NAMALWA (cell line): ENCODE measurements at places on chromosomes 1 and 21.
A peak's percentile ranks its signal among the peaks of the same experiment; 100 is the strongest.

DNA sequence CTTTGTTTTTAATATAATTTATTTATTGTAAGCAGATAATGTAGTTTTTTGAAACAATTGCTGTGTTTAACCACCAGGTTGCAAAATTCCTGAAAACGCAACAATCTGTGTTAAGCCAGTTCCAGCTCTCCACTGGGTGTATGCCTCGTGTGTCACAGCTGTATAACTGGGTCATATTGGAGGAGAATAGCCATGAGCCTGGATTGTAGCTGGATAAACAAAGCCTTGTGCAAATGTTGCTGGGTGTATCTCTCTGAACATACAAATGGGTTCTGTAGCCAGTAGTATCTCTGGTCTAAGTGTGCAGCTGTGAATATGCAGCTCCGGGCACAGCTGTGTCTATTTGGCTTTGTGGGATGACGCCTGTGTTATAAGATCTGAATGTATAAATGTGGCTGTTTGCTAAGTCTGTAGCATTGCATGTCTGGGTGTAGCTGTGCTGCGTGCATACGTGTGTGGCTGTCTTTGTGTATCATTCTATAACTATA, 2.8 kb downstream of the TCEA3 start:
- no peak for DNase-seq

GRCh38 chr1:147821883-147822282, 61.5 kb upstream of the GJA5 start:
- no peak for DNase-seq

DNA sequence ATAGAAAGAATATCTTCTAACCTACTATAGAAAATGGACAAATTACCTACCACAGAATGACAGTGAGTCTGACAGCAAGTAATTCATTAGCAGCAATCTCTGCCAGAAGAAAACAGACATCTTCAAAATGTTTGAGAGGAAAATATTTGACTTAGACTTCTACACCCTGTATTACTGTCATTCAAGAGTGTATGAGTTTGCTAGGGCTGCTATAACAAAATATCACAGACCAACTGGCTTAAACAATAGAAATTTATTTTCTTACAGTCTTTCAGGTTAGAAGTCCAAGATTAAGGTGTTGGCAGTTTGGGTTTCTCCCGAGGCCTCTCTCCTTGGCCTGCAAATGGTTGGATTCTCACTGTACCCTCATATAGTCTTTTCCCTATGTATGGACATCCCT, 52.9 kb upstream of the FGGY start:
- DNase-seq: no peak

GRCh38 chr1:180425952-180426351, 76.4 kb downstream of the ACBD6 start:
- no peak for DNase-seq

DNA sequence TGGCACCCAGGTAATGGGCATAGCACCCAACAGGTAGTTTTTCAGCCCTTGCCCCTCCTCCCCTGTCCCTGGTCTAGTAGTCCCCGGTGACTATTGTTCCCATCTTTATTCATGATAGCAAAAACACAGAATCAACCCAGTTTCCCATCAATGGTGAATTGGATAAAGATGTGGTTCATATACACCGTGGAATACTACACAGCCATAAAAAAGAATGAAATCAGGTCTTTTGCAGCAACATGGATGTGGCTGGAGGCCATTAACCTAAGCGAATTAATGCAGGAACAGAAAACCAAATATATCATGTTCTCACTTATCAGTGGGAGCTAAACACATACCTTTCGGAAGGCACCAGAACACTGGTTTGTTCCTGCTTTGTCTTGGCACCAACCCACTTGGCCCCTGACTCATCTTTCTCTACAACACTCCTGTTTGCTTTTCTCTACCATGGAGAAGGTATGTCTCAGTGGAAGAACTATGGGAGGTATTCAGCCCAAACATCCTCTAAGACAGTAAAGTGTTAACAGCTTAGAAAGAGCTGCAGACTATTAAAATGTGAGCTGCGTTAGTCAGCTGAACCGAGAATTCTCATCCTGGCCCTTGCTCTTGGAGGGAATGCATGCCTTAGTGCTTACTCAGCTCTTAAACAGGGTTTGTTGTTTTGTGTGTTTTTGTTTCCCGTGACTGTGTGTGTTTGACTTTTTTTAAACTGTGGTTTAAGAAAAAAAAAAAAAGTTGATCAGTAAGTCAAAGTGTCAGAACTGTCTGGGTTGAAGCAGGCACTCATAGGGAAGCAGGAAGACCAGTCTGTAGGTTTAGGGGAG, 203.0 kb downstream of the TOMM20 start:
- DNase-seq: no peak

- DNase-seq: no peak
Observed at GRCh38 chr1:246308533-246309075, 198.5 kb downstream of the SMYD3 start.

DNA sequence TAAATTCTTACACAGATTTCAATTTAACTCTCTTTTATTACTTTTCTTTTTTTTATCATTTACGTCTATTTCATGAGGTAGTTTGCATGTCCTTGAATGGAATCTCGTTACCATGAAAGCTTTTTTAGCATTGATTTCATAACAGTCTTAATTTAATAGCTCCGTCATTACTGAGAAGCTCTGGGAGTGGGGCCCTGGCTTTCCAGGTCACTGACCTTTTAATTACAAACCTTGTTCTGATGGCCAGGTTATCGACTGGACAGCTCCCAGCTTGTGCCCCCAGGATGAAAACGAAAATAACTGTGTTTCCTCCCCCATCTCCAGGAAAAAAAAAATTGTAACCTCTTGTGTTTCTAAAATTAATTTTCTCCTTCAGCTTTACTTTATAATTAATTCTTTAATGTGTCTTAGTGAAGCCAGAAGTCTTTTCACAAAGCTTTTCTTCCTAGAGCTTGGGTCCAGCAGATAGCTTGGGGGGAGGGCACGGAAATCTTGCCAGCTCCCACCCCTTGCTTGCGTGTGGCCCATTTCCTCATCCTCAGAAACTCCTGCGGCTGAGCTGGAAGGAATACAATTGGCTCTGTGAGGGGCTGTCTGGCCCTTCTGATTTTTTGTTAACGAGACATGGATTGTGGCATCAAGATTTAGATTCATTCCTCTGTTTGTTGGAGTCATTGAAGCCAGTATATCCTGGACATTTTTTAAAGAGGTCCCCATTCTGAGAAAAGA, 65.7 kb downstream of the PEX14 start:
- no peak for DNase-seq

DNA sequence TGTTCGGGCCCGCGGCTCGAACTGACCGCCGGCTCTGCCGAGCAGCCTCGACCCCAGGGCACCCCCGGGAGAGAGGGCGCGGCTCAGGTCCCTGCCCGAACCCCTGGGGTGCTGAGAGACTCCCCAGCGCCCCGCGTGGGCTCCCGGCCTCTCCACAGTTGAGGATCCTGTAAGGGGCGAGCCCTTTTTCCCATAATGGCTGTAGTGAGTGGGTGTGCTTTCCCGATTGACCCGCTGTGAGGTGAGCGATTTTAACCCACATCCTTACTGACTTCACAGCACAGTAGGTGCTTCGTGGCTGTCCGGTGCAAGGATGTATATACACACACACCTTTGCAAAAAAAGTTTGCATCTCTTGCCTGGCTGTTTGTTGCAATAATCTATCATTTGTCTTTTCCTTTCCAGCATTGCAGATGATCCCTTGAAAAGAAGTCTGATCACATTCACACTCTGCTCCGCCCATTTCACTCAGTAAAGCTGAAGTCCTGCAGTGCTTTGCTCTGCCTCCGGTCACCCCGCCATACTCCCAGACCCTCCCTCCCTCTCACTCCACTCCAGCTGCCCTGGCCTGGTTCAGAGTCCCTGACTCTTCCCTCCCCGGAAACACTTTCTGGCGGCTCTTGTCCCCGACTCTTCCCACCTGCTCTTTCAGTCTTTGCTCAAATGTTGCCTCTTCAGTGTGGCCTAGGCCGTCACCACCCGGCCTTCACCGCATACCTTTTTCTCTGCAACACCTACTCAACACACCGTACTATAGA, 955 bp upstream of the UBE2G2 start:
- DNase-seq: peak; percentile 34

DNA sequence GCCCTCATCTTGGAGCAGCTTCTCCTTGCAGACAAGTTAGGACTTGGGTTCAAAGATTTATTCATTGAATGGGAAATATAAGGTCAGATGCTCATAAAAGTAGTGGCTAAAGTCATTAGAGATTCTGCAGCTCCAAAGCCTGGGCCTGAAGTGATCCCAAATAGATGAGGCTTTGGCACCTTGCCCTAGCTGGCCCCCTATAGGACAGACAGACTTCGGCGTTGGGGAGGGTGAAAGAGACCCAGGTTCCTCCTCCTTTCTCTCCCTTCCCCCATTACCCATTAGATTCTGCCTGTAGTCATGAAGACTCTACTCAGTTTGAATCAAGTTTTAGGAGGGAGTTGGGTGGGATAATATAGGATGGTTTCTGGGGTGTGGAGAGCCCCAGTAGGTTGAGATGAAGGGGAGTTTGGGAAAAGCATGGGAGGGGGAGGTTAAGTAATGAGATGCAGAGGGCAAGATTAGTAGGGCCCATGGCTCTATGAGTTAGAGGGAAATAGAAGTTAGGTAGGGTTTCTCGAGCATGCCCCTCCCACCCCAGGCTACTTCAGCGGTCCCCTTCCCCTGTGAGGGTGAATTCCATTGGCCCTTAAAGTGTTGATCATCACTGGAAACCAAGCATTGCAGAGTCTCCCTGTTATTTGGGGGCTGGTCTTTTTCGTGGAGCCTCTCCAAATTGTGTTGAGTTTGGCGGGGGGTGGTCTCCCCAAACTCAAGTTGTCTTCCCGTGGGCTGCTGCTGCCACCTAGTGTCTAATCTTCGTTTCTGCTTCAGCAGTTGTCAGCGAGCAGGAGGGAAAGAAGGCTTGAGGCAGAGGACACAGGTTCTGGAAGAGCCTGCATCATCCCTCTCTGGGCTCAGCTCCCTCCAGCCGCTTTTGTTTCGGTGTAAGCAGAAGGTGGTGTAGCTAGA, 2.1 kb upstream of the AHDC1 start:
- DNase-seq: peak; percentile 86

GRCh38 chr1:168297019-168297730, 16.5 kb downstream of the TBX19 start:
- no peak for DNase-seq

- no peak for DNase-seq
Observed at GRCh38 chr1:143680304-143680703, 291.5 kb downstream of the FAM72C start.

- no peak for DNase-seq
Observed at GRCh38 chr1:230938924-230939368, 39.7 kb downstream of the TTC13 start.

GRCh38 chr1:199038156-199038555, 399.3 kb downstream of the PTPRC start:
- no peak for DNase-seq

GRCh38 chr1:224432146-224432545, 2.5 kb downstream of the WDR26 start:
- peak; percentile 34 for DNase-seq

GRCh38 chr1:169517558-169518186, 31.9 kb upstream of the SLC19A2 start:
- DNase-seq: no peak

DNA sequence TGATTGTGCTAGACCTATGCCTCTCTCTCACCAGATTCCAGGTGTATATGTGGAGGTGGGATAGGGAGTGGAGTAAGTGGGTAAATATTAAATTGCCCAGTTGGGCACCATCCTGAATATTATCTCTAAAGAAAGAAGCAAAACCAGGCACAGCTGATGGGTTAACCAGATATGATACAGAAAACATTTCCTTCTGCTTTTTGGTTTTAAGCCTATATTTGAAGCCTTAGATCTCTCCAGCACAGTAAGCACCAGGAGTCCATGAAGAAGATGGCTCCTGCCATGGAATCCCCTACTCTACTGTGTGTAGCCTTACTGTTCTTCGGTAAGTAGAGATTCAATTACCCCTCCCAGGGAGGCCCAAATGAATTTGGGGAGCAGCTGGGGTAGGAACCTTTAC, at the start of gene FCER1A:
Gene FCER1A (plus strand): TSS at position 242 of the 400 bp plus-strand sequence. CDS start 29 bp downstream, at position 271.
- DNase-seq: no peak
